ELR (cell line): ENCODE measurements at places on chromosomes 5 and 9.

DNA sequence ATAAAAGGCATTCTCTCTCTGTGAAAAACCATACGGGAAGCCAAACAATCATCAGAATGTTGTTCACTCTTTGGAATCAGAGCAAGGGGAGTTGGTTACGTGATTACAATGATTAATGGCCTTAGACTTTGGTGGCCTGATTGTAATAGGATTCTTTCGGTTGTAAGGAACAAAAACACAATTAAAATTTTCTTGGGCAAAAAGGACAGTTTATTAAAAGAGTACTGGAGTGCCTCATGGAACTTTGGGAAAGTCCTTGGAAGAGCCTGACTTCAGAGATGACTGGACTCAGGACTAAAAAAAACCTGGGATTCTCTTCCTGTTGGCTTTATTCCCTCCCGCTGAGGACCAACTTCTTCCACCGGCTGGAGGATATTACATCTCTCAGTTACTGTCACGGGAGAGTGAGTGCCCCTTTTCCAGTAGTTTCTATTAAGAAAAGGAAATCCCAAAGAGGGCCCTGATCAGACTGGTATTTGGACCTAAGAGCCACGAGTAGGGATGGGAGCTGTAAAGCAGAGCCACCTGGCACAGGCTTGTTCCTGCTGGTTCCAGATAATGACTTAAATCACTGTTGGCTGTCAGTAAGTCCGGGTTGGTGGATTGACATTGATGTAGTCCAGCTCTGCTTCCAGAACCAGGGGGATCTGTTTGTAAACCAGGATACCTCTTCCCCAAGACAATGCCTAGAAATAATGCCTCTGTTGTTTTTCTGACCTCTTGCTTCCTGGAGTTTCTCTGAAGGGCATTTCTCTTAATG, 53.9 kb downstream of the CFAP95 start:
- peak; percentile 19 for DNase-seq

GRCh38 chr5:73030531-73030930, 74.7 kb downstream of the FCHO2 start:
- DNase-seq, result peak; percentile 23

DNA sequence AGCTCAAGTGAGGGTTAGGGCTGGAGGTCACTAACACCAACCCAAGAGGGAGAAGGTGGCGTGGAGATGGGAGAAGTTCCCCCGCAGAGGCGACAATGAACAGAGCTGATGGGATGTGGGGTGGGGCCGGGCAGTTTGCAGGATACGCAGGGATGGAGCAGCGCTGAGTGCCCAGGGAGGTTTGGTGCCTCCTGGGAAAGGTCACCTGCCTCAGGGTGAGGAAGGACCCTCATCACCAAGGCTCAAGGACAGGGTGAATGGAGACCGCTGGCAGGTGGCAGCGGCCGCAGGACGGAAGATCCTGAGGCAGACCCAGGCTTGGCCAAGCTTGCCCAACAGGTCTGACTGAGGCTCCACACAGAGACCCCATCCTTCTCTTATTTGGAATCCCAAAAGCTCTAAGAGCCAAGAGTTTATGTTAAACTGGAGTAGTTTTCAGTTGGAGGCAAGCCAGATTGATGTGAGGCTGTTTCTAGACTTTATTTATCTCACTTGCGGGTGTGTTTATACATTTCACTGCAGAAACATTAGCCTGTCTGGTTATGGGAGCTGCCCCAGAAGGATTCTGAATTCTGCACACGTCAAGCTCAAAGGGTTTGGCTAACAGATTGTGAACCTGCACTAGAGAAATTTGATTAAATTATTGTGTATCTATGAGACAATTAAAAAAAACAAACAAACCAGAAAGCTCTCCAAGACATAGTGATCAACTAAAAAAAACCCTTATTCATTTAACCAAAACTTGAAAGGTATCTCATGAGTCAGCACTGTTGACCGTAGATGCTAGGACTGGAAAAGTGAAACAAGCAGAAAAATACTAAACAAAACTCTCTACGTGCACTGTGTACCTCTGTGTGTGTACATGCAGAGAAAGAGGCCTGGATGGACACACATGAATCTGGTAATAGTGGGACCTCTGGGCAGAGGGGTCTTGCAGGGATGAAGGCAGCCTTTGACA, 146.2 kb upstream of the PHYKPL start:
- no peak for DNase-seq

GRCh38 chr9:97505845-97506244, 4.4 kb downstream of the TMOD1 start:
- DNase-seq, result no peak

- peak; percentile 51 for DNase-seq
Measured at GRCh38 chr5:172005708-172006320, 624 bp downstream of the FBXW11 start.

DNA sequence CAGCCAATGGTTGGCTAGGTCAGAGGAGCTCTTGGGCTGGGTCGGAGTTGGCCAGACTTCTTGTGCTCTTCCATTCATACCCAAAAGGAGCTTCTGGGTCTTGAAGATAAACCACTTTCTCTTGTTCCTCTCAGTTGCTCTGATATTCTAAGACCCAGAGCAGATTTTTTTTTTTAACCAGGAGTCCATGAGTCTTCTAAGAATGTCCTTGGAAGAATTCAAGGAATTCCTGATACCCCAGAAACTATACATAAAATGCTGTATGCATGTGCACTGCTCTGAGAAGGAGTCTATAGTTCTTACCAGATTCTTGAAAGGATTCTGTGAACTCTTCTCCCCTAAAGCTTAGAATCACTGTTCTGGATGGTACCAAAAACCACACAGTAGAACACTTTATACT, 9.9 kb upstream of the PALM2AKAP2 start:
- no peak for DNase-seq

DNA sequence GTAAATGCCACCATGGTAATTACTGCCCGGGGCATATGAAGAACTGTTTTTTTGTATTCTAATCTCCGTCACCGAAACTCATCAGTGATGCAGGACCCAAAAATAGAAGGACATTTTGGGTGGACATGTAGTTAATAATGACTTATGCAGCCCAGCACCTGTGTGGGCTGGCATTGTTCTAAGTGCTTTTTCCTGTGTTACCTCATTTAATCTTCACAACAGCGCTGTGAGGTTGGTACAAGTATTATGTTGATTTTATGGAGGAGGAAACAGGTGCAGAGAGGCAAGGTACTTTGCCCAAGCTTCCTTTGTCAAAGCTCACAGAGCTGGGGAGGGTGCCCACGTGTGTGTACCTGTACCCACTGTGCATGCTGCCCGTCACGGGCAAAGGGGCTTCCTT, 58.4 kb downstream of the DAPK1 start:
- no peak for DNase-seq

- peak; percentile 27 for DNase-seq
Measured at GRCh38 chr9:131625790-131626670, 80.7 kb downstream of the PRRT1B start.

DNA sequence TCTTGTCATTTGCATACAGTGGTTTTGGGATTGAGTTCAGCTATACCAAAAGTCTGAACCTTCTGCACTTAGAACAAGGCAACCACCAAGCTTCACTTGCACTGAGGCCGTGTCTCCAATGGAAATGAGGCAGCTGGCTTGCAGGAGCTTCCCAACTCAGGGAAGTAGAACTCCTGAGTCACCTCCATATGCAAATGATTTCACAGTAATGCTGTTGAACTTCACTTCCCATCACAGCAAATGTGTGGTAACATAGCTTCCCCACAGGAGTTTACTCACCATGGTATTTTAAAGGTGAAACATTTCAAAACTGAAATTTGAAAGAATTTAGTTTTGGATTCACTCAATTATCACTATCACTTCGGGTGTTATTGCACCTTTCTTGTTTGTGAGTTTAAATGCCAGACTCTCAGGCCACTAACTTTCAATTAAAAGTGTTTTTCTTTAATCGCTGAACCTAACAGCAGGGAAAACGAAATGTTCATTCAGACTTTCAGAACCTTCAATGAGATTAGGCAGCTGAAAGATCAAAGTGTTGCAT, 9.0 kb downstream of the CD274 start:
- no peak for DNase-seq
